ENCODE measurements at places on chromosomes 5 and 9.

- no peak for DNase-seq
- H3K36me3 ChIP-seq = no peaks in the 10 kb centered on the region
- no peaks in the 10 kb centered on the region for H3K27me3 ChIP-seq
- H3K4me3 ChIP-seq = no peak overlapping the region
- H3K4me1 ChIP-seq = no peaks in the 10 kb centered on the region
Observed at GRCh38 chr9:27386571-27387091, 89.7 kb upstream of the EQTN start.

DNA sequence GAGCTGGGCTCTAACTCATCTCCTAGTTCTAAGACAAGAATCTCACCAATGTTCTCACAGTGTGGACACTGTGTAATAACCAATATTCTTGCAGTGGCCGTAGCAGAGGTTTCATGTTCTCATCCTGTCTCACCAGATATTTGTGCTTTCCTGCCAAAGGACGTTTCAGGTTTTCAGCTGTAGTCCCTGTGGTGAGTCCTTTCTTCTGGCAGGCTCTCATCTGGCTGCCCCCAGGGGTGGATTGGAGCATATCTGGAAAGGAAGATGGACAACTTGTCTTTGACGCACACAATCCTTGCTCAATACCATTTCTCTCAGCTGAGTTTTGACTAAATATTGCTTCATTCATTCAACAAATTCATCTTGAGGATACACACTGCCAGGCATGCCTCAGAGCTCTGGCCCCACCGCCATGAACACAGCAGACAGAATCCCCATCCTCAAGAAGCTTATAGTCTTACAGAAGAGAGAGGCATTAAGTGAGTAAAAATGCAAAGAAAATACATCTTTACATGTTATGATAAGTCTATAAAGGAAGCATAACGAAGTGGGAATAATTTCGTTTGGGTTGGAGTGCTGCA, 33.8 kb upstream of the NEURL1B start:
- no peaks in the 10 kb centered on the region for H3K36me3 ChIP-seq
- no peak overlapping the region for H3K27ac ChIP-seq
- no peak for DNase-seq
- H3K27me3 ChIP-seq = no peaks in the 10 kb centered on the region

DNA sequence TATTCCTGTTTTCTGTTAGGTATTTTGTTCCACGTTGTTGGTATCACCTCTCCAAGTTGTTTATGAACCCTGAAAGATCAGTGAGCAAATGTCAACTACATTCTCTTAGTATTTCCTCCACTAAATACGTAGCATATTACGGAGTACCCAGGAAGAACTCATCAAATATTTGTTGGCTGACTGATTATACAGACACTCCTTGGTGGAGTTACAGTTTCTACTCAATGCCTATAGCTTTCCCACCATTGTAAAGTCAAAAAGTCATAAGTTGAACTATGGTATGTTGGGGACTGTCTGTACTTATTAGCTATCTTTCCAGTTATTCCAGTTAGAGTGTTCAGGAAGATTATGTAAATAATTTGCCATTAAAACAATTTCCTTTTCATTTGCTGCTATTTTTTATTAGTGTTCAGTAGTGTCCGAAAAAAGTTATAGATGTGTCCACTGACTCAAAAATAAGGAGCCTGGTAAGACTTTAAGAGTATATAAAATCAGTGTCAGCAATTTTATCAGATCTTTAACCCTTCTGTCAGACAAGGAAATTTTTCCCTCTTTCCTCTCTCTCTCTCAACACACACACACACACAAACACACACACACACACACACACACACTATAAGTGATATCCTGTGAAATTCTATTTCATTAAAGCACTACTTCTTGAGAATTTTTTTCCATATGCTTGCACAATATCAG, 6.8 kb upstream of the APBA1 start:
- H3K4me1 ChIP-seq = peaks cover 5% of the 10 kb centered on the region
- H3K36me3 ChIP-seq = no peaks in the 10 kb centered on the region
- no peak overlapping the region for H3K27ac ChIP-seq
- no peak for DNase-seq

GRCh38 chr9:16618524-16618923, 251.9 kb downstream of the BNC2 start:
- DNase-seq = no peak
- H3K36me3 ChIP-seq = no peaks in the 10 kb centered on the region
- no peaks in the 10 kb centered on the region for H3K4me1 ChIP-seq
- no peaks in the 10 kb centered on the region for H3K27me3 ChIP-seq
- H3K4me3 ChIP-seq = no peak overlapping the region

- H3K27me3 ChIP-seq = no peaks in the 10 kb centered on the region
- no peaks in the 10 kb centered on the region for H3K36me3 ChIP-seq
- no peak for DNase-seq
- no peak overlapping the region for H3K27ac ChIP-seq
Observed at GRCh38 chr5:90014420-90014819, 395.1 kb downstream of the CETN3 start.

GRCh38 chr9:94826044-94826443, 99.5 kb downstream of the AOPEP start:
- H3K36me3 ChIP-seq = no peaks in the 10 kb centered on the region
- no peaks in the 10 kb centered on the region for H3K27me3 ChIP-seq
- H3K4me3 ChIP-seq = no peak overlapping the region

Data from CD8-positive, alpha-beta memory T cell (primary cell).